ENCODE measurements at places on chromosomes 7 and 10. TPM values are rescaled to one million over a fixed set of nuclear protein-coding genes. Genes with fewer than 3 reads are reported as not detected.

DNA sequence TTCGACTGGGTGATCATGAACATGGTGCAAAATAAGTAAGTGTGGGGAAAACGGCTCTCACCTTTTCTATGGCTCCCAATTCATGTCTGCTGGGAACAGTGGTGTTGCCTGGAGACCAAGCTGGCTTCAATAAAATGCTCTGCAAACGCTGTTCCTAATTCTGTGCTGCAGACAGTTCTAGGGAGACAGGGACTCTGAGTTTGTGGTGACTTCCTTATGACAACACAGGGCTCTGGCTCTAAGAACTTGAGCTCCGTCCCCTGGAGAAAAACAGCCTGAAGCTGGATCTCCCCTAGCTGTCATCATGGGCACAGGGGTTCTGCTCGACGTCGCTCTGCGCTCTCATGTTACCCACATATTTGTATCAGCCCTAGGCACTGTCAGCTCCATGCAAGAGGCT, 61.0 kb upstream of the INSYN2A start:
- H3K27me3 ChIP-seq: no peaks in the 10 kb centered on the region
- no peaks in the 10 kb centered on the region for H3K36me3 ChIP-seq
- no peaks in the 10 kb centered on the region for H3K4me1 ChIP-seq
- no peak for DNase-seq

- peak; percentile 23 for DNase-seq
- peaks cover 16% of the 10 kb centered on the region for H3K4me1 ChIP-seq
- peak overlapping the region; percentile 88 for H3K4me3 ChIP-seq
- H3K36me3 ChIP-seq: no peaks in the 10 kb centered on the region
- peak overlapping the region; percentile 85 for H3K27ac ChIP-seq
These were observed 846 bp downstream of the DNAJC1 start for GRCh38 chr10:22002591-22003176.

DNA sequence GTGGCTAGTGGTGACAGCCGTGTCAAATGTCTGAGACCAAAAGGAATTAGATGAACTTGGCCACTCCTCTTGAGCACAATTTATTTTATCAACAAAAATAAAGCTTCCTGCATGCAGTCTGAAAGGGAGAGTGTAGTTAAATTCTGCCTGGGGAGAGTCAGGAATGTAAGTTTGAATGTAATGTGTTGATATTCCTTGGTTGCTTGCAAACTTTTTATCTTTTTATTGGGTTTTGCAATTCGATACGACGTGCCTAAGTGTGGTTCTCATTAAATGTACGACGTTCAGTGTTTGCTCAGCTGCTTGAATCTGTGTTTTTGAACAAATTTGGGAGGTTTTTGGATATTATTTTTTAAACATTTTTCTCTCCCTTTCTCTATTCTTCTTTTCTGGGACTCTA, 839.9 kb downstream of the CCSER2 start:
- no peak overlapping the region for H3K4me3 ChIP-seq
- DNase-seq: no peak
- no peaks in the 10 kb centered on the region for H3K4me1 ChIP-seq
- H3K27me3 ChIP-seq: no peaks in the 10 kb centered on the region

DNA sequence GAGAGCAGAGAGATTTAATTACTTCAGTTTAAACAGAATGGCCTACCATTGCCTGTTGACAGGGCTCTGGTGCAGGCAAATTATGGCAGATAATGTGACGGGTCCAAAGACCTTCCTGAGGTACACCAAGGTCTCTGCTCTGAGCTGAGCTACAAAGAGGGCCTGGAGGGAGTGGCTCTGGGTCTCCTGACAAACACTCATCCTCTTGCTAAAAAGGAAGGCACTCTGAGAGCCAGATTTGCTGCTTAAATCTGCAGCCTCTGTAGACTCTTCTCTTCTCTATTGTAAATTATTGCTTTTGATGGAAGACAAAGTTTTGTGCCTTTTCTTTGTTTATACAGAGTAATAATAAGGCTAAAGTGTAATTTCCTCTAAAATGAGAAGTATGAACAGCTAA, 529.5 kb upstream of the FZD8 start:
- no peaks in the 10 kb centered on the region for H3K36me3 ChIP-seq
- no peaks in the 10 kb centered on the region for H3K4me1 ChIP-seq
- no peaks in the 10 kb centered on the region for H3K27me3 ChIP-seq
- H3K27ac ChIP-seq: no peak overlapping the region
- H3K4me3 ChIP-seq: no peak overlapping the region

DNA sequence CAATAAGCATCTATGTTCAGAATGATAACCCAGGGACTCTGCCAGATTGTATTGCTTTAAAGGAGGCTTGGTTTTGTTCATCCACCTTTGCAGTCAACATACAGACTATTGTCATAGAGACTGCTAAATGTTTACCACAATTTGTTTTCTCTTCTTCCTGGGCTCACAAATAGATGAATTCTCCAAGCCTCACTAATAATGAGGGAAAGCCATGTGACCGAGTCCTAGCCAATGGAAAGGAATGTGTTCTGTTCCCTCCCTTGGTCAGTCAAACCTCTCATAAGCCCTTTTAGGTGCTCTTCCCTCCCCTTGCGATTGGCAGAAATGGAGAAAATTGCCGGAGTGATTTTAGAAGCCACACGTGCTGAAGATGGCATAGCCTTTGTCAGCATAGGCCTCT, 136.9 kb downstream of the RTKN2 start:
- no peaks in the 10 kb centered on the region for H3K27me3 ChIP-seq
- DNase-seq: no peak
- H3K4me1 ChIP-seq: peaks cover 6% of the 10 kb centered on the region
- no peaks in the 10 kb centered on the region for H3K36me3 ChIP-seq

DNA sequence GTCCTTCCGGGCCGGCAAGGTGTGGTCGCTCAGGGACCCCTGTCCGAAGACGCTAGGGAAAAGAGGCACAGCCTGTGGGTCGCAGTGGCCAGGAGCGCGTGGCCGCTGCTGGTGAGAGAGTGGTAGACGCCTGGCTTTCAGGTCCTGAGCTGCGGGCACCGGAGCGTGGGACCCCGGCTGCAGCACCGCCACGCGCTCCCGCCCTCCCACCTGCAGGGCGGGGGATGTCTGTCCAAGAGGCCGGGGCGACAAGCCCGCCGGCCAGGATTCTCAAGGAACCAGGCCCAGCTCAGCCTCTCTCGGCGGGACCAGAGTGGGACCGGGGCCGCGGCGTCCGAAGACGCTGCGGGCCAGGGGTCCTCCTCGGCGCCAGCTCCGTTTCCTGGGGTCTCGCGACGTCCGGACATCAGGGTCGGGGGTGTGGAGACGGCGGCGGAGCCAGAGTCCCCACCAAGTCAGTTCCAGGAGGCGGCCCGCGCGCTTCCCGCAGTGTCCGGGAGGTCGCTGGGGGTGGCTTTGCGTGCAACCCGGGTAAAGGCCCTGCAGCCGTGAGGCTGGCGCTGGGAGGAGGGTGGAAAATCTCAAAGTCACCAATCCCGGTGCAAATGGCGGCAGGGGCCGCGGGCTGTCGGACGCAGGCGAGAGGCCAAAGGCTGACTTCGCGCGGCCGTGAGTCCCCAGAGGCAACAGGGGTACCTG, 5.5 kb downstream of the ZNF503 start:
- H3K4me1 ChIP-seq: peaks cover 6% of the 10 kb centered on the region
- H3K4me3 ChIP-seq: no peak overlapping the region
- no peak overlapping the region for H3K27ac ChIP-seq
- DNase-seq: no peak
- H3K36me3 ChIP-seq: no peaks in the 10 kb centered on the region
- H3K27me3 ChIP-seq: peaks cover 99% of the 10 kb centered on the region

GRCh38 chr10:1570416-1571051, 166.8 kb downstream of the ADARB2 start:
- no peaks in the 10 kb centered on the region for H3K36me3 ChIP-seq
- H3K27me3 ChIP-seq: peaks cover 78% of the 10 kb centered on the region
- H3K27ac ChIP-seq: no peak overlapping the region
- no peak overlapping the region for H3K4me3 ChIP-seq
- no peaks in the 10 kb centered on the region for H3K4me1 ChIP-seq

- H3K4me3 ChIP-seq: no peak overlapping the region
- no peaks in the 10 kb centered on the region for H3K27me3 ChIP-seq
- no peaks in the 10 kb centered on the region for H3K36me3 ChIP-seq
- H3K4me1 ChIP-seq: no peaks in the 10 kb centered on the region
- DNase-seq: no peak
These were observed 132.7 kb upstream of the MDFIC start for GRCh38 chr7:114789161-114789560.

DNA sequence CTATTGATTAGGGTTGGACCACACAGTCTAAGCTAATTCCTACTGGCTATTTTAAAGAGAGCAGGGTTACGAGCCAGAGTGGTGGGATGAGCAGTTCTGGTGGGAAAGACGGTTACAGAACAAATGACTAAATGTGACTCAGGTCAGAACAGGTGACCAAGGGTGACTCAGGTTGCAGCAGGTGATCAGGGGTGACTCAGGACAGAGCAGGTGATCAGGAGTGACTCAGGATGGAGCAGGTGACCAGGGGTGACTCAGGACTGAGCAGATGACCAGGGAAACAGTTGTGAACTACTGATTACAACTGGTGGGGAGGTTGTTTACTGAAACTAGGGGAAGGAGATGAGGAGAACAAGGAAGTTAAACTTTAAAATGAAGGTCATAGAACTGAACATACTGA, 366.3 kb downstream of the ABCA13 start:
- no peak overlapping the region for H3K4me3 ChIP-seq
- no peaks in the 10 kb centered on the region for H3K4me1 ChIP-seq
- no peaks in the 10 kb centered on the region for H3K27me3 ChIP-seq
- no peak overlapping the region for H3K27ac ChIP-seq

DNA sequence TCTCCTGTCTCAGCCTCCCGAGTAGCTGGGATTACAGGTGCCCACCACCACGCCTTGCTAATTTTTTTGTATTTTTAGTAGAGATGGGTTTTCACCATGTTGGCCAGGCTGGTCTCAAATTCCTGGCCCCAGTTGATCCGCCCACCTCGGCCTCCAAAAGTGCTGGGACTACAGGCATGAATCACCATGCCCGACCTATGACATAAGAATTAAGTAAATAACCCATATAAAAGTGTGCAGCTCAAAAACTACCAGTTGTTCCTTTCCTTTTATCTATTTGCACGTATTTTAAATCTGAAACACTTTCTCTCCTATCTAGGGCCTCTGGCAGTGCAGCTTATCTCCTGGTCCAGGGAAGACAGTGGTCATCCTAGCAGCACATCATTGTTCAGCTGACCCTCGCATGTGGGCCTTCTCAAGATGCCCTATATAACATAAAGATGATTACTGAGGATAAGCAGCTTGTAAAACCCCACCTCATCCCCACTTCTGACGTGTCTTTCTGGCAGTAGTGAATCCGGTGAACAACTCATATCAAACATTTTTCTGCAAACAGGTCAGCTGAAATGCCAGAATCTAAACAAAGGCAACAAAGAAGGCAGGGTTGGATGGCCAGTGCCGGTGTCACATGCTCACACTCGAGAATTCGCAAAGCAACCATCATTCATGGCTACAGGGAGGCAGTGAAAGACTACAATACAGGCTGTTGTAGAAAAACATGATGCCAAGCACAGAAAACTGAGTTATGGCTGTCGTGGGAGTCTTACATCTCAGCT, 36.0 kb upstream of the KCNIP2 start:
- no peak overlapping the region for H3K4me3 ChIP-seq
- no peaks in the 10 kb centered on the region for H3K27me3 ChIP-seq
- H3K27ac ChIP-seq: no peak overlapping the region
- H3K4me1 ChIP-seq: no peaks in the 10 kb centered on the region

The HKDC1 gene
- total RNA-seq: 0.79 TPM

The SFTPA1 gene
- not detected for total RNA-seq

The ZNF277 gene
- 17.7 TPM for total RNA-seq

Data from A673 (cell line).